ENCODE measurements at places on chromosomes 3 and 15.

GRCh38 chr15:33226559-33227181 lies 32.2 kb upstream of the FMN1 start:
- DNase-seq, result peak; percentile 52

- no peak for DNase-seq
These were observed 153.5 kb downstream of the MECOM start for GRCh38 chr3:169509780-169510692.

DNA sequence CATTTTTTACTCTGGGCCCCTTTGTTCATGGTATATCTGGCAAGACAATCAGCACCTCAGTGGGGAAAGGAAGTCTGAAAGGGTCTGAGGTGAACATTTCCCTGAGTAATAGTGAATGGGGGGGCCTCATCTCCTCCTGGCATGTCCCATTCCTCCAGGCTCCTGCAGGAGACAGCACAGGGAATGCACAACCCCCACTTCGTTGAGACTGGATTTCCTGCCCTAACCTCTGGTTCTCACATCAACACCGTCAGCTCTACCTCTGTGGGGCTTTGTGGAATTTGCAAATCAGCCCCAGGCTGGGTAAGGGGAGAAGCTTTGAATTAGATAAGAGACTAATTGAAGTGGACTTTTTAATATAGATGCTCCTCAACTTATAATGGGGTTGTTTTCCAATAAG lies 168.3 kb upstream of the TRIM42 start:
- no peak for DNase-seq

DNA sequence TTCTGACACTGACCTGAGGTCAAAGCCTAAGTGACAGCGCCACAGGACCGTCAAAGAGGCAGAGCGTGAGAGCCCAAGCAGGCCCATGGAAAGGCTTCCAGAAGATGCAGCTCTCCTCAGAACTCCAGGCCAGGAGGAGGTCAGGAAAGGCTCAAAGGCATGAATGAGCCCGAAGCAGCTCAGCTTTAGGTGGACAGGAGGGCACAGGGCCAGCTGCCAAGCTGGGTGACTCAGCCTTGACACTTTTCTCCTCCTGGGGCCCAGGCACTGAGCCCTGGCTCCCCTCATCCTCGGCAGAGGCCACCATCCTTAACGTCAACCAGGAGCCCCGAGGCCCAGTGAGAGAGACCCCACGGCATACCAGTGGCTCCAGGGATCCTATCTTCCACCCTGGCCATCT lies 62.9 kb downstream of the ADCY5 start:
- DNase-seq, result no peak

DNA sequence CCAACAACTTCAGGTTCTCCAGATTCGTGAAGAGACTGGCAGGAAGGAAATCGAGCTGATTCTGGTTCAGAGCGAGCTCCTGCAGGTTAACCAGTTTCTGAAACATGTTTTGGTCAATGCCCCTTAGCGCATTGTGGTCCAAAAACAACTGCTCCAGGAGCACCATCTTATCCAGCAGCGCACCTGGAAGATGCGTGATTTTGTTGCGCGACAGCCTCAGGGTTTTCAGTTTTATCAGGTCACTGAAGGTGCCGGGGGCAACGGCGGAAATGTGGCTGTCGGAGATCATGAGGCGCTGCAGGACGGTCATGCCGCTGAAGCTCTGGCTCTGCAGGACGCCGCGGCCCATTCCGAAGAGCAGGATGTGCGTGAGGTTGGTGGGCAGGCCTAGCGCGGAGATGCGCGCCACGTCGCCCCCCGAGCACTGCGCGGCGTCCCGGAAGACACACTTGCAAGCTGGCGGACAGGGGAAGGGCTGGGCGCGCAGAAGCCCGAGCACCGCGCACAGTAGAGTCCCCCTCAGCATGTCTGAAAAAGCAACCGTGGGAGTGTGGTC lies 1.2 kb downstream of the GP5 start:
- DNase-seq, result peak; percentile 23

- DNase-seq, result no peak
These were observed 1.7 kb upstream of the HGD start for GRCh38 chr3:120683671-120684301.

DNA sequence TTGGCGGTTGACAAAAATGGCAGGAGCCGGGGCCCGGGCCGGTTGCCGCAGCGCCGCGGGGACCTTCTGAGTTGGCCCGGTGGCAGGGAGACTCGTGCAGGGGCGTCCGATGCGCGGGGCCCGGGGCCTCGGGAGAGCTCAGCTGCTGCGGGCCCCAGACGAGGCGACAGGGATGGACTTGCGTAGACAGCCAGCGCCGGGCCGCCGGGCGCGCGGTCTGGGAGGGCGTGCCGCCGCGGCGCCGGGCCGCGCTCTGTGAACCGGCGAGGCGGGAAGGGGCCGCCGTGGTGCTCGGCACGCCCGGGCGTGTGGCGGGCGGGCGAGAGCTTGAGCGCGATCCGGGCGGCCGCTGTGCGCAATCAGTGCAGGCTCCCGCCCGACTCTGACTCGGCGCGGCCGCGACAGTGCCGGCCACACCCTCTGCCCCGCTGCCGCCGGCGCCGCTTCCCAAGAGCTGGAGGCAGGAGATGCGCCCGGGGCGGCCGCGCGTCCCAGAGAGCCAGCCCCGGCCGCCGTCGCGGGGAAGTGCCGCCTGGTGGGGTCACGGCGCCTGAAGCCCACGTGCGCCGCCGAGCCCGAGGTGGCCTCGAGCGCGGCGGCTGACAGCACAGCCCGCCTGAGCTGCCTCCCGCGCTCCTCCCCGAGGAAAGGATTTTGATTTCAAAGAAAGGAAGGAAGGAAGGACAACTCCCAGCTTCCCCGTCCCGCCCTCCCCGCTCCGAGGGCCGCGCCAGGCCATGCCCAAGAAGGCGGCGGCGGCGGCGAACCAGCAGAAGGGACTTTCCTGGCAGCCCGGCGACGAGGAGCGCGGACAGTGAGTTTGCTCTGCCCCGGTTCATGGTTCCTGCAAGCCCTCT lies 657 bp downstream of the TLNRD1 start:
- peak; percentile 36 for DNase-seq

- DNase-seq, result no peak
These were observed 12.4 kb downstream of the APOD start for GRCh38 chr3:195571361-195571760.

DNA sequence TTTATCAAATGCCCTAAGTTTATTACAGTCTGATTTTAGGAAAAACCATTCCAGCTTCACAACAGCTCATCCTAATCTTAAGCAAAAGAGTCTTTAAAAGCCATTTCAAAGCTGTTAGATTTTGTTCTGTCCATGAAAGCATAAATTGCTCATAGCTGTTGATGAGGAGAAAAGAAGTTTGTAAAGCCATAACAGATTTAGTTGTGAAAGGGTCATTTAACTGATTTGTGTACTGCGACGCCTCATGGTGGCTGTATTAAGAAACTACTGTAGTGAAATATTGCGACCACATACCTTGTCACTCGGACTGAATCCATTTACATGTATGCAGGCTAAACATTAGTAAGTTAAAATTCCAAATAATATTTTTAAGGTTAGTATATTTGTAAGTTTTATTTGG lies 20.9 kb downstream of the BBX start:
- no peak for DNase-seq

- no peak for DNase-seq
These were observed 12.5 kb downstream of the OXNAD1 start for GRCh38 chr3:16277471-16277870.

GRCh38 chr3:149527531-149528339 lies 53.2 kb downstream of the TM4SF4 start:
- no peak for DNase-seq

DNA sequence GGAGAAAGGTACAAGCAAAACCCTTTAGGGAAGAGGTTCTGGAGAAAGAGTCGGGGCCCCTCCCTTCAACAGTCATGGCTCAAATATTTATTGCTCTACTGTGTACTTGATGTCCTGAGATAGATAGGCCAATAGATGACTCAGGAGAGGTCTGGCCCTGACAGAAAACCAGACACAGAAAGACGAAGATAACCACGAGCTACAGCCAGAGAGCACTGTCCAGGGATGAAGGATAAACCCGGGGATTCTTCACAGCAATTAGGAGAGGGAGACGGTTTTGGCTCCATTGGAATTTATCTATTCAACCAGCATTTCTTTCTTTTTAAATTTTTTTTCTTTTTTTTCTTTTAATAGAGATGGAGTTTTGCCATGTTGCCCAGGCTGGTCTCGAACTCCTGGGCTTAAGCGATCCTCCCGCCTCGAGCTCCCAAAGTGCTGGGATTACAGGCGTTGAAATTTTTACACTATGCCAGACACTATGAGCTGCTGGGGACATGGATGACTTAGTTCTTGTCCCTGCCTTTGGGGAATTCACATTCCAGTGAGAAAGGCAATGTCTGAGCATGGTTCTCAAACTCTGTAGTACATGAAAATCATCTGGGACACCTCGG lies 4.6 kb upstream of the CIDEC start:
- DNase-seq, result no peak

DNA sequence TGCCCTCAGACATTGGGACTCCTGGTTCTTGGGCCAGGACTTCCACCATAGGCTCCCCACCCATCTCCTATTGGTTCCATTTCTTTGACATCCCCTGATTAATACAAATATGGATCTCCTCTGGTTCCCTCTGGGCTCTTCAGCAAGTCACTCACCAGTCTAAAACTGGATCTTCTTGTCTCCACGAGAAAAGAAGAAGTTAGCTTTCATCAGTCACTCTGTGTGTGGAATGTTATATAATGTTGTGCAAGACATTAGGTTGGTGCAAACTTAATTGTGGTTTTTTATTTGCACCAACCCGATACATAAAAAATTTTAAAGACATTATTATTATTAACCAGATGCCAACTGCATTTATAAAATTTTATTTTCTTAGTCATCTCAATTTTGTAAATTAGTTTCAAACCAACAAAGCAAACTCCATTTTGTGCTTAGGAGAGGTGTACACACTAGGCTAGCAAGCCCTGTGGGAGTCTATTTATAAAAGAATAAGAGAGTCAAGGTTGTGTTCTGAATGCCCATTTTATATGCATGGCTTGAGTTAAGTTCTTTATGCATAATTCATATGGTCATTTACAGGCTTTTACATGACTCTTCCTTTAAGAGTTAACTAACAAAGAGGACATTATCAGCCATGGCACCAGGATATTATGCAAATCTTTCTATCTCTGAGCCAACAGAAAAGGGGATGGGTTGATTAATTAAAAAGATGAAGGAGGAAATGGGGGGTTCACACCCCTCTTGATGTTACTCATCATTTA lies 35.1 kb upstream of the IL12A start:
- no peak for DNase-seq

- no peak for DNase-seq
These were observed 38.9 kb downstream of the CCDC54 start for GRCh38 chr3:107416138-107416537.

GRCh38 chr3:60854791-60855190 lies 396.5 kb downstream of the FHIT start:
- DNase-seq, result no peak

DNA sequence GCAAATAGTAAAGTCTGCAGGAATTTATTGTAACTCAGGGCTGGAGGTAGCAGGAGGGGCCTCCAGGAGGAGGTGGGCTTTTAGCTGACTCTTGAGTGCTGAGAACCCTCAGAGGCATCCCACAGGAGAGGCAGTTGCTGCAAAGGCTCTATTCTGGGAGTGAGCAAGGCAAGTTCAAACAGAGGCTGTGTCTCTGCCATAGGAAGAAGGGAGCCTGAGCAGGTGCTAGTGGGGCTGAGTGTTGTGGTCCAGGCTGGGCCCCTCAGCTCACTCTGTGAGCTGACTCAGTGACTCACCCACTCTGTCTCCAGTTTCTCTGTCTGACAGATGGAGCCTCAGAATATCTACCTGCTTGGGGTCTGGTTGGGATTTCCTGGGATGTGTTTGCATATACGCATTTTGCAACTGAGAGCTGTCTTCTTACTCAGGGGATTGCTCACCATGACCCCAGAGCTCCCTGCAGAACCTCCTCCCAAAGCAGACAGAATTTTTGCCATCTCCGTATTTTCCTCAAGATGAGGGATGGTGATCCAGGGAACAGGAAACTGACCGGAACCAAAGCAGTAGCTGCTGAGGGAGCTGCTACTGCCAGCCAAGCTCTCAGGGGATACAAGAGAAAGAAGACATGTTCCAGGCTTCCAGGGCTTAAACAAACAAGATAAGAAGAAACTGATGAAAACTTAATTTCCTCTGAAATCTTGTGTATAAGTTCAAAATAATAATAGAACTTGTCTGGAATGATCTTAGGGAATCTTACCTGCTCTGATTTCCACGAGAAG lies 13.6 kb upstream of the NOX5 start:
- no peak for DNase-seq

- no peak for DNase-seq
These were observed 185.8 kb upstream of the CFAP20DC start for GRCh38 chr3:59235634-59236012.

DNA sequence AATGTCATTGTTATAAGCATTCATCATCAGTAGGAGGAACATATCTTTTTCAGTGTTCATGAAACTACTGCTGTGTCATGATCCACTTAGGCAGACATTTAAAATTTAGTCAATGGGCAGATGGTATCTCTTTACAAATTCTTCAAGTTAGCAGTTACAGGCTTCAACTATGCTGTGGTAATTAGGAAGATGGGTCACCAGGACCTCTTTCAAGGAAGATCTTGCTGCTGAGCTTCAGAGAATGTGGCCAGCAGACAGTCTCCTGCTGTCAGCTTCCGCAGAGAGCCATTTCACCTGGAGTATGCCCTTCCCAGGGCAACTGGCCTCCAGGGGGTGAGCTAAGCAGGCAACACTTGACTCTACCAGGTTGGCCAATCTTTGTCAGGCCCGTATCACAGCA lies 19.4 kb downstream of the IFT57 start:
- DNase-seq, result no peak

DNA sequence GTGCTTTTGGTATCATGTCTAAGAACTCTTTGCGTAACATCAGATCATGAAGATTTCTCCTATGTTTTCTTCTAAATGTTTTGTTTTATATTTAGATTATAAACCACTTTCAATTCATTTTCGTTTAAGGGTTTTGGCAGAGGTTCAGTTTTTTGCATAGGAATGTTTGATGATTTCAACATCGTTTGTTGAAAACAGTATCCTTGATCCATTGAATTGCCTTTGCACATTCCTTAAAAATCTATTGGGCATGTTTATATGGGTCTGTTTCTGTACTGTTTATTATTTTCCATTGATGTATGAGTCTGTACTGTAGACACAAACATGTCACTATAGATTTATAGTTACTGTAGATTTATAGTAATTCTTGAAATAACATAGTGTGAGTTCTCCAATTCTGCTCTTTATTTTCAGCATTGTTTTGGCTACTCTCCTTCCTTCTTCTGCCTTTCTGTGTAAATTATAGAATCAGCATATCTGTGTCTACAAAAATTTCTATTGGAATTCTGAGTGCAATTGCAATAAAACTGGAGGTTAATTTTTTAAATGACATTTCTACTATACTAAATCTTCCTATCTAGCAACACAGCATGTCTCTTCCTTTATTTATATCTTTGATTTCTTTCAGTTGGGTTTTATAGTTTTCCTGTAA lies 374.0 kb downstream of the SV2B start:
- no peak for DNase-seq

GRCh38 chr3:30245858-30246622 lies 360.4 kb upstream of the TGFBR2 start:
- DNase-seq, result no peak

DNA sequence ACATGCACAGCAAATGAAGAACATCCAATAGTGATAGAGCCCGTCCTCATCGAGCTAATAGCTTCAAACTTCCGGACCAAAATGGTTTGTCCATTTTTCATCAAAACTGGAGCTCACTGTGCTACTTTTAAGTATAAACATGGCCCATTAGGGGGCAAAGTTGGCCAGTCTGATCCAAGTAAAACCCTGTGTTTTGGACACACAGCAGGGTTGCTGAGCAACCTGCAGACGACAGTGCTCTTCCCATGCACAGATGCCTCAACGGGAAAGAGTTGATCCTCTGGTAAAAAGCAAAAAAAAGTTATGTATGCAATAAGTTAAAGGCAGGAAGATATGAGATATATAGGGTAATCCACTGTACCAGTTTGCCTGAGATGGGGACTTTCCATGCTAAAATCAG lies 244.0 kb upstream of the THBS1 start:
- no peak for DNase-seq
